RPMI7951 (cell line): ENCODE measurements at places on chromosomes 5 and 9. TPM values are rescaled to one million over a fixed set of nuclear protein-coding genes. Genes with fewer than 3 reads are reported as not detected.

DNA sequence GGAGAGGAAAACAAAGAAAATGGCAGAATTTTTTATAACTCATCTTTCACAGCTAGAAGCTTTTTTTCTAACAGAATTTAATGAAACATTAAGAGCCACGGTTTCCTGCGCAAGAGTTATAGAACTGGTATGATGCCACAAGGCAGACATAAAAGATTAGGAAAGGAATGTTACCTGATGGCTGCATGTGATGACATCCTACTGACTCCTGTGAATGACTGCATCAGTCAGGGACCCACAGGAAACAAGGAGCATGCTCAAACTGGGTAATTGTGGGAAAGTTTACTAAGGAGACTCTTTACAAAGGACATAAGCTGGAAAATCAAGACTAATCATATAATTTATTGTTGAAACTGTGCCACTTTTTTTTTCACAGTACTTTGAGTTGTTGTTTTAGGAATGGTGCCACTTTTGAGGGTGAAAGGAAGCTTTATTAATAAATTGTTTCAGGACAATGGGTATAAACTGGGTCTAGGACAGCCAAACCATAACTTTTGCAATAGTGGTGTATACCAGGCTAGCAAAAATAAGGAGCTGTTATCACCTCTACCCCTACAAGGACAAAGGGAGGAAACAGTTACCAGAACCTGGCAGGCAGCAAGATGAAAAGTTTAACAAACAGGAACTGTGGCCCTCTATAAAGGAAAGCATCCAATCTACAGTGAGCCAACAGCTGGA lies 5.1 kb upstream of the TSLP start:
- no peak for DNase-seq

DNA sequence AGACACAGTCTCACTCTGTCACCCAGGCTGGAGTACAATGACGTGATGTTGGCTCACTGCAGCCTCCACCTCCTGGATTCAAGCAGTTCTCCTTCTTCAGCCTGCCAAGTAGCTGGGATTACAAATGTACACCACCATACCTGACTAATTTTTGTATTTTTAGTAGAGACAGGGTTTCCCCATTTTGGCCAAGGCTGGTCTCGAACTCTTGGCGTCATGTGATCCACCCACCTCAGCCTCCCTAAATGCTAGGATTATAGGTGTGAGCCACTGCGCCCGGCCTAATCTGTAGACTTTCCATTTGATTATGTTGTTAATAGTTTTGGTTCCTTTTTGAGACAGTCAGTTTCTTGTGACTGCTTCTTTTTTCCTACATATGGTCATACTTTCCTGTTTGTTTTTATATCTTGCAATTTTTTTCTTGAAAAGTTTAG lies 31.0 kb downstream of the MTREX start:
- no peak for DNase-seq

DNA sequence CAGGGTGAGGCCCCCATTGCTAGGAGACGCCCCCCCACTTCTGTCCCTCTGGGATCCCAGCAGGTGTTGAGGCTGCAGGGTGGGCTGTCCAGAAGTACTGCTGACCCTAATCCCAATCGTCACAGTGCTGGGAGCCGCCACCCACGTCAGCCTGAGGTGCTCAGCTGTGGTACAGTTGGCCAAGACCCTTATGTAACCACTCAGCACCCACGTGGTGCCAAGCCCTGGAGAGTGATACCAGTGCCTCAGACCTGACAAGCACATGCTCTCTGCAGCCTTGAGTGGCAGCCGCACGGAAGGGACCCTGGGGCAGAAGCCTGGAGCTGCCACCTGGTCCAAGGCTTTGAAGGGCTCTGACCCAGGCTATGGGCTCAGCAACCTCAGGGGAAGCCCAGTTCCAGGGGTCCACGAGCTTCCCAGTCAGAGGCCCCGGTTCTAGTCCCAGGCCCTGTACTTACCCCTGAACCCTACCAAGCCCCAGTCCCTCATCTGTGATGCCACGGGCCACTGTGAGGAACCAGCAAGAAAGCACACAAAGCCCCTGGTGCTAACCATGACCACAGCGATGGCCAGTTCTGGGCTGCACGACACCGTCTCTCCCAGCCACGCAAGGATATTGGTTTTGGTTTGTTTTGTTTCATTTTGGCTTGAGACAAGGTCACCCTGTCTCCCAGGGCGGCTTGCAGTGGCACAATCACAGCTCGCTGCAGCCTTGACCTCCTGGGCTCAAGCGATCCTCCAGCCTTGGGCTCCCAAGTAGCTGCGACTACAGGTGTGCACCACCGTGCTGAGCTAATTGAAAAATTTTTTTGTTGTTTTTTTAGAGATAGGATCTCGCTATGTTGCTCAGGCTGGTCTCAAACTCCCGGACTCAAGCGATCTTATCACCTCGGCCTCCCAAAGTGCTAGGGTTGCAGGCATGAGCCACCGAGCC lies 50.7 kb downstream of the DBH start:
- no peak for DNase-seq

GRCh38 chr5:157160001-157160400 lies 6.1 kb downstream of the GARIN3 start:
- no peak for DNase-seq

GRCh38 chr9:107249665-107250285 lies 33.3 kb upstream of the RAD23B start:
- DNase-seq, result no peak

GRCh38 chr5:143315929-143316328 lies 87.6 kb downstream of the NR3C1 start:
- no peak for DNase-seq

- peak; percentile 11 for DNase-seq
Measured at GRCh38 chr9:34869390-34869789, 88.7 kb upstream of the PHF24 start.

DNA sequence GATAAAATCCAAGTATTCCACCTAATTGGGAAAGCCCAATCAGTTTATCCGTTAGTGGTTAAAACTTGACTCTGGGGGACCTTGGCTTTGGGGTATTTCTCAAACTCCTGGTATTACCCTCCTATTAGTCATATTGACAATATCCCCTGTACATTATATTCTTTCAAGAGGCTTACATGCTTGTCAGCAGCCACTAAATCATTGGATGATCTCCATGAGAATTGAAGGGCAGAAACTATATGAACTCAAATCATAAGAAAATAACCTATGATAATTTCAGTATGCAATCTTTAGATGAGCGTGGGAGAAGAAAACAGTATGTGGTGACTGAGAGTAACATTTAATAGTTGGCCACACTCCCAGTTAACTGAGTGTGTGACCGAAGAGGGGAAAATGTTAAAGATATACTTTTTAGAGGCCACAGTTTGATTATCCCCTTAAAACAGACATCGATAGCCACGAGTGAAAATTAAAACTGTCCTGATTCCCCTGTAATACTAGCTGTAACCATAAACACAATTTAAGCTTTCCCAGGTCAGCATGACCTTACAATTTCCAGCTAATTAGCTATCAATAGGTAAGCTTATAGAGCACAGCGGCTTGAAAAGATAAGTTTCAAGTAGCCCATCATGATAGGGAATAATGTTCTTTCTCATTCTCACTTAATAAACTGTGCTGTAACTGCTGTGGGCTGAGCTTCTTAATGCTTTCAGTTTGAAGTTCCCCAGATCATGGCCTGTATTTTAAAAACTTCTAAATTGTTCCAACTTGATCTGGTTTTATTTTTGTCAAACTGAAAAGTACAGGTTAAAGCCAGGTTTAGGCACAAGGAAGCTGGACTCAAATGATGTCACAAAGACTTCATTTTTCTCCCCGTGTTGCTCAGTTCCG lies 58.6 kb downstream of the PUM3 start:
- no peak for DNase-seq

- DNase-seq, result no peak
Measured at GRCh38 chr5:119409235-119409815, 43.0 kb upstream of the HSD17B4 start.

GRCh38 chr9:134602547-134603362 lies 38.8 kb upstream of the COL5A1 start:
- peak; percentile 100 for DNase-seq

GRCh38 chr5:138944527-138945322 lies 69.6 kb upstream of the LRRTM2 start:
- DNase-seq, result no peak

- peak; percentile 38 for DNase-seq
Measured at GRCh38 chr5:63262185-63262981, 683.8 kb downstream of the LRRC70 start.

- DNase-seq, result no peak
Measured at GRCh38 chr5:175837171-175837699, 34.1 kb upstream of the CPLX2 start.

DNA sequence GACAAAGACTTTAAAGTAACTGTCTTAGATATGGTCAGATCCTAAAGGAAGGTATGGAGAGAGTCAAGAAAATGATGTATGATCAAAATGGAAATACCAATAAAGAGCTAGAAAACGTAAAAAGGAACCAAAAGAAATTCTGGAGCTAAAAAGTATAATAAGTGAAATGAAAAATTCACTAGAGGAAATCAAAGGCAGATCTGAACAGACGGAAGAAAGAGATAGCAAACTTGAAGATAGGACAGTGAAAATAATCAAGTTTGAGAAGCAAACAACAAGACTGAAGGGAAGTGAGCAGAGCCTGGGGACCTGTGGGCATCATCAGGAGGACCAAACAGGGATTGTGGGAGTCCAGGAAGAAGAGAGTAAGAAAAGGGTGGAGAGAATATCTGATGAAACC lies 115.4 kb downstream of the EHMT1 start:
- DNase-seq, result no peak

- no peak for DNase-seq
Measured at GRCh38 chr9:13491493-13492424, 212.3 kb upstream of the MPDZ start.

- DNase-seq, result no peak
Measured at GRCh38 chr5:176742246-176743105, 67.9 kb upstream of the UNC5A start.

Gene DBH
- total RNA-seq, result not detected in 2 replicates

Gene ANKRD18B
- not detected in 2 replicates for total RNA-seq

Gene PCDHGA6
- 1.3 and 1.8 TPM in 2 replicates for total RNA-seq

Gene TAF11L10
- not detected in 2 replicates for total RNA-seq

Gene PCDHGC4
- 0.78 and 1.1 TPM in 2 replicates for total RNA-seq

Gene RELL2
- total RNA-seq, result 2.8 and 5.2 TPM in 2 replicates

Gene INVS
- 15.0 and 19.6 TPM in 2 replicates for total RNA-seq
